ENCODE measurements at places on chromosomes 5 and 9.

DNA sequence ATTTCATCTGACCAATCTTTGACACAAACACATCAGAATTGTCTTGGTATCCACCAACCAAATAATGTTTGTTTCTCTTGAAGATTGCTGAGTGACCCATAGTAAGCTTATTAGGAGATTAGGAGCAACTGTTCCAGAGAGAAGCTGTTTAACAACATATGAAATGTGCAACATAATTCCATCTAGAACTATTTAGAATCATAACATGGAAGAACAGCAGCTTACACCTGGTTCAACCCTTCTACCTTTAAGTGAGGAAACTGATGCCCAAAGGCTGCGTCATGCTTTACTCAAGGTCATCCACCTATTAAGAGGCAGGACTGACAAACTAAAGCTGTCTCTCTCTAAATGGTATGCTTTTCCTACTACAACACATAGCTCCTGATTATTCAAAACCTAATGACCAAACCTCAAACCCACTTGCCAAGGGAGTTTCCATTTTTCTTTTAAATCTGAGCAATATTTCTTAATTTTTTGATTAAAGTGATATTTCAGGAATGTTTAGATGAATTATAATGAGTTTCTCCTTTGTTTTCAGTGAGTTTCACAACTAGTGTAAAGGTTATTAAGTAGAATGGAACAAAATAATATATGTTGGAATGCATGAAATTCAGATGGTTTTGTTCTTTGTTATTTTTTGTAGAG, 545.9 kb downstream of the RAB3C start:
- DNase-seq, result no peak

GRCh38 chr5:142901476-142902185, 131.5 kb downstream of the ARHGAP26 start:
- DNase-seq, result no peak

GRCh38 chr9:74497748-74498620, 849 bp downstream of the RORB start:
- peak; percentile 30 for DNase-seq

DNA sequence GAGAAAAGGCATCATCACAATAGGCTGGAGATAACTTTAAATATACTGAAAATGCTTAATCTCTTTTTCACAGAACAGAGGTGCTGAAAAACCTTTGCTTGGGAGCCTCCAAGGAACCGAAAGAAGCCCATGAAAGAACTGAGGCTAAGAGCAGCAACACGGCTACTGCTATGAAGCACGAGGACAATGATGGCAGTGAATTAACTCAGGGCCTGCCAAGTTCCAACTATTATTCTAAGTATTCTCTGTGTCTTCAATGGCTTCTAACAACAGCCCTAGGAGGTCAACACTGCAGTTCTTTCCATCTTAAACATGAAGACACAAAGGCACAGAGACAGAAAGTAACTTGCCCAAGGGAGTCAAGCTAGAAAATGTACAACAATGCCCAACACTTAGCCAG, 293.0 kb upstream of the DAP start:
- no peak for DNase-seq

DNA sequence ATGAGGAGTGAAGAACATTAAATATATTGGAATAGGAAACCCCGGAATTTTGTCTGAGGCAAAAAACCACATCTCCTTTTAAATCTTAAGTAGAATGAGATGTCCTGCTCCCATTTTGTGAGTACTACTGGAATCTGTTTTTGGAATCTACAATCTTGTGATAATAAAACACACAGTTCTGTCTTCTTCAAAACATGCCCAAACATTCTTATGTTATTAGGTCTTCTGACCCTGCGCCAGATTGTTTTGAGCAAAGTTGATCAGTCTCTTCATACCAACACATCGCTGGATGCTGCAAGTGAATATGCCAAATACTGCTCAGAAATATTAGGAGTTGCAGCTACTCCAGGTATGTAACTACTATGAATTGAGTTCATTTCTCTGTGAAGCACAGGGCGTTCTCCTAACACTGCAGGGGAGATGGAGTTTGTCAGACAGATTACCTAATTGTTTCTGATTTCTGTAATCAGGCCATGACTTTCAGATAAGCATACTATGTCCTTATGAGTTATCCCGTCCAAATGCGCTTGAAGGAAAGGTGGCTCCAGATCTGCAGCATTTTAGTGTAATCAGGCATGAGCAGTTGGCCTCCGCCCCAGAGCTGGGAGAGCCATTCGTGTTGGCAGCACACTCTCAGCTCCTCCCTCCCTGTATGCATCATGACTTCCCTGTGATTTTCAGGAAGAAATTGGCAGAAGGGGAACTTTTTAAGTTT, 88.0 kb downstream of the NLN start:
- DNase-seq, result peak; percentile 58

DNA sequence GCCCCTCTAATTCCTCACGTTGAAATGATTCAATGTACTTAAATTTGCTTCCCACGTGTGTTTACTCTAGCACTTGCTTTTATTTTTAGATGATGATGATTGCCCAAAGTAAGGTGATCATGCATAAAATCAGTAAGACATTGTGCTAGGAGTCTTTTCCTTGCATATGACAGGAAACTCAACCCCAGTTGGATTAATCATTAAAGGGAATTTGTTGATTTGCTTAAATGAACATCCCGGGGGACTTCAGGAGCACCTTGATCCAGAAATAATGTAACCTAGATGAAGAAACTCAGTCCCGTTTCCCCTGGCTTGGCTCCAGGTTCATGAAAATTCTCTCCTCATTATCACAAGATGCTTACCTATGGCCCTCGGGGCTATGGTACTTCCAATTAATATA, 106.1 kb upstream of the STC2 start:
- no peak for DNase-seq
